ENCODE measurements at places on chromosomes 11 and 22. TPM values are rescaled to one million over a fixed set of nuclear protein-coding genes. Genes with fewer than 3 reads are reported as not detected.

Gene MS4A15
- total RNA-seq = not detected

Gene MFRP
- not detected for total RNA-seq

DNA sequence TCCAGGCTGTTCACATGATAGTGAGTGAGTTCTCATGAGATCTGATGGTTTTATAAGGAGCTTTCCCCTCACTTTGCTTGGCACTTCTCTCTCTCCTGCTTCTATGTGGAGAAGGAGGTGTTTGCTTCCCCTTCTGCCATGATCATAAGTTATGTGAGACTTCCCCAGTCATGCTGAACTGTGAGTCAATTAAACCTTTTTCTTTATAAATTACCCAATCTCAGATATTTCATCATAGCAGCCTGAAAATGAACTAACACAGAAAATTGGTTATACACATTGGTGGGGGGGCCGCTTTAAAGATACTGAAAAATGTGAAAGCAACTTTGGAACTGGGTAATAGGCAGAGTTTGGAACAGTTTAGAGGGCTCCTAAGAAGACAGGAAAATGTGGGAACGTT is 741.1 kb upstream of the LUZP2 start:
- no peaks in the 10 kb centered on the region for H3K27me3 ChIP-seq
- H3K4me3 ChIP-seq = no peak overlapping the region
- no peak overlapping the region for H3K27ac ChIP-seq
- H3K4me1 ChIP-seq = no peaks in the 10 kb centered on the region
- H3K36me3 ChIP-seq = no peaks in the 10 kb centered on the region

DNA sequence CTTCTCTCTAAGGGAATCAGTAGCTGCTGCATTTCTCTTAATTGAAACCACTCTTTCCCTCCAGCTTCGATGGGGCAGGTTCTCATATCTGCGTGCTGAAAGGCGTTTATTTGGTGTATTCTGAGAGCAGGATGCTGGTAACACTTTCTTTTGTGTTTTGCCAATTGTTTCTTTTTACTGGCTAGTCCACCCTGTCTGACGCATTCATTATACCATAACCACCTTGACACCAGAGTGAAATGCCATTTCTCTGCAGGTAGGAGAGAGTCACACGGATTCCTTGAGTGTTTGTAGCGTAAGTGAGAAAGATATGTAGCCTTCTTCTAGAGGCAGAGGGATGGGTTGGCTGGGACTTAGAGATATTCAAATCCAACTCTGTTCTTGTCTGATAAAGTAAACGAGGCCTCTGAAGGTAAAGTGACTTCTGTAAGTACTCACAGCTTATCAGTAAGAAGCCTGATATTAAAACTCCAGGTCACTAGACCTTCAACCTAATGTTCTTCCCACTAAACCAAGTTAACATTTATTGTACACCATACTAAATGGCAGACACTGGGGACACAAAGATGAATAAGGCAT is 21.4 kb downstream of the CD44 start:
- H3K27ac ChIP-seq = no peak overlapping the region
- H3K27me3 ChIP-seq = no peaks in the 10 kb centered on the region
- DNase-seq = no peak

DNA sequence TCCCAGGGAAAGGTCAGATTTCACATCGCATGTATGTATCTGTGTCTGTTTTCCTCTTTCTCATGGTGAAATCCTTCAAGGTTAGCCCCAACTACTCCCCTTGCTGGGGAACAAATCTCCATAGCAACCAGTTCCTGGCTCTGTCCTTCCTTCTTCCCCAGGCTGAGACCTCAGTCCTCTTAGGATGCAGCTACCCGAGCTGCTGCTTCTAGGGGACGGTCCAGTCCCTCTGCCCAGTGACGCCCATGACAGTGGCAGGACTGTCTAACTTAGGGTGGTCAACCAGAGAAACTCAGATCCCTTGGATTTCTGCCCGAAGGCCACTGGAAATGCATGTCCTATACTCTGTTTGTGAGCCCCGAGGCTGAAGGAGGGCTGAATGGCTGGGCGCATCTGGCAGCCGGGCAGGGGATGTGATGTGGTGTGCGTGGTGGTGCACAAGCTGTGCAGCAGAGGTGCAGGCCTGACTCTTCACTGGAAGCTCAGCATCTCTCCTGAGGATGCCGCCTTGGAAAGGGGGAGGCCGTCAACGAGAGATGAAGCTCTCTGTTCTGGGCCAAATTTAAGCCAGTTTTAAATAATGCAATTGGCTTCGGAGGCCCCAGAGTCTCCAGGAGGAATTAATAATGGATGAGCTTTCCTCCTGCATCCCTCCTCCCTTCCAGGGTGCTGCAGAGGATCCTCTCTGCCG is 118.7 kb upstream of the B3GAT1 start:
- no peaks in the 10 kb centered on the region for H3K36me3 ChIP-seq
- H3K4me3 ChIP-seq = no peak overlapping the region
- H3K4me1 ChIP-seq = no peaks in the 10 kb centered on the region
- DNase-seq = peak; percentile 3
- no peak overlapping the region for H3K27ac ChIP-seq

DNA sequence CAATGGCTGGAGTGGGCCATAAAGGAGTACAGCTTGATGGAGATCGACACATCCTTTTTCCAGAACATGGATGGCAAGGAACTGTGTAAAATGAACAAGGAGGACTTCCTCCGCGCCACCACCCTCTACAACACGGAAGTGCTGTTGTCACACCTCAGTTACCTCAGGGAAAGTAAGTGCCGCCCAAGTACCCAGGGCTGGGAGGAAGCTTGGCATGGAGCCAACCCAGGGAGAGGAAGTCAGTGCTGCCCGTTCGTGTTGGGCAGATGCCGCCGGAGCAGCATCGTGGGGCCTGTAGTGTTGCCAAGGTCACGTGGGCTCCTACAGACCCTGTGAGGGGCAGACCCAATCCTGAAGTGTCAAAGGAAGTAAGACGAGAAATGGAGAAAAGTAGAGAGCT is 78.9 kb downstream of the FLI1 start:
- peaks cover 11% of the 10 kb centered on the region for H3K36me3 ChIP-seq
- DNase-seq = peak; percentile 42
- H3K27me3 ChIP-seq = no peaks in the 10 kb centered on the region
- no peak overlapping the region for H3K4me3 ChIP-seq

GRCh38 chr11:27183672-27184457 is 143.2 kb downstream of the BBOX1 start:
- H3K27me3 ChIP-seq = no peaks in the 10 kb centered on the region
- H3K27ac ChIP-seq = no peak overlapping the region
- no peak overlapping the region for H3K4me3 ChIP-seq
- H3K4me1 ChIP-seq = no peaks in the 10 kb centered on the region
- DNase-seq = peak; percentile 59
- no peaks in the 10 kb centered on the region for H3K36me3 ChIP-seq

DNA sequence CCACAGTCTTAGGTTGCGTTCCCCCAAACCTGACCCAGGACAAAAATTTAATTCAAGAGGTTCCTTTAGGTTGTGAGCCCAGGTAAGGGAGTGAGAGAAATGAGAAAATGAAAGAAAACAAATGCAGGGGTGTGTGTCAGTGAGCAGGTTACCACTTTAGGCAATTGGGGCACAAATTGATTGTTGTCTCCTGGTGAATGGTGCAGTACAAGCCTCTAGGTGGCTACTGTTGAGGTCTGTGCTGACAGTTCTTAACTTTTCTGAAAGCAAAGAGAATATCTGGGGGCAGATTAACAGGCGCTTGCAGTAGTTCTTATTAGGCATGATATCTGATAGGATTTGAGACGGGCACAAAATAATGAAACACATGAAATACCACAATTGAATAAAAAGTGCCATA is 894.6 kb downstream of the FAM181B start:
- no peaks in the 10 kb centered on the region for H3K36me3 ChIP-seq
- no peak for DNase-seq
- H3K4me1 ChIP-seq = no peaks in the 10 kb centered on the region
- no peak overlapping the region for H3K27ac ChIP-seq

GRCh38 chr11:82003671-82004515 is 729.8 kb downstream of the FAM181B start:
- no peaks in the 10 kb centered on the region for H3K4me1 ChIP-seq
- H3K27ac ChIP-seq = no peak overlapping the region
- no peak overlapping the region for H3K4me3 ChIP-seq
- no peak for DNase-seq

- H3K27ac ChIP-seq = peak overlapping the region; percentile 80
- H3K4me1 ChIP-seq = peaks cover 25% of the 10 kb centered on the region
- no peak overlapping the region for H3K4me3 ChIP-seq
- H3K36me3 ChIP-seq = no peaks in the 10 kb centered on the region
- no peaks in the 10 kb centered on the region for H3K27me3 ChIP-seq
Measured at GRCh38 chr22:36244522-36245391, 5.4 kb upstream of the APOL2 start.

All from heart right ventricle (tissue), 16 donors.